Activated CD4-positive, alpha-beta T cell treated with anti-CD3 and anti-CD28 coated beads for 36 hours (primary cell): ENCODE measurements at places on chromosomes 5 and 9. TPM values are rescaled to one million over a fixed set of nuclear protein-coding genes. Genes with fewer than 3 reads are reported as not detected.

- no peak for DNase-seq
These were observed 395.1 kb downstream of the ARHGEF28 start for GRCh38 chr5:74021126-74021525.

- DNase-seq = no peak
These were observed 26.4 kb downstream of the DAPK1 start for GRCh38 chr9:87524061-87524460.

DNA sequence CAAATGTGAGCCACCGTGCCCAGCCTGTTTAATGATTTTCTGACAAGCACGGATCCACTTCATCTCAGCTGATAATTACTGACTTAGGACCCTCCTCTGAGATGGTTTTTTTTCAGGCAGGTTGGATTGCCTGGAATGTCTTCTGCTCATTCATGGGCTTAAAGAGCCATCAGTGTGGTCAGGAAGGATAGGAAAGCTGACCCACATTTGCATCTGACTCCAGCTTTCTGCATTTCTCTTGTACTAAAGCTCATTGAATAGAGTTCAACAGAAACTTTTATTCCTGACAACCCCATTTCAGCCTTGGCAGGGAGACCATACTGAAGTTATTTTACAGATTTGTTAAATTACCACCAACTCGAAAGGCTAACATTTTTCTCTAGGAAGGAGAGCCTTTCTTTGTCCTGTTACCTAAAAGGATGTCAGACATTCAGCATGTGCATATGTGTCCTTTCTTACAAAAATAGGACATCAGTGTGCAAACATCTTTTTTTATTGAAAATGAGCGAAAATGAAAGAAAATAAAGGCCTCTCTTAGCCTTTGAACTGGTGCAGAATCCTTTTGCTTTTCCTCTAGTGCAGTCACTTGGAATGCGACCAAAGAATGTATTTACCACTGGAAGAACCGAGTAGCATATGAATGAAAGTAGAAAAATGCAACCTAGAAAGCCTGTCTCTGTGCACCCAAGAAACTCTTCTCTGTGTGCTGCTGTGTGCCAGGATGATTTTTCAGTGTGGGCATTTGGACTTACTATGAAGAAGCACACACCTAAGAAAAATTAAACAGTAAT lies 26.6 kb downstream of the ADCY2 start:
- no peak for DNase-seq

- no peak for DNase-seq
These were observed 1296.8 kb upstream of the CDH6 start for GRCh38 chr5:29896646-29897045.

GRCh38 chr5:103505581-103506305 lies 56.8 kb downstream of the NUDT12 start:
- no peak for DNase-seq

DNA sequence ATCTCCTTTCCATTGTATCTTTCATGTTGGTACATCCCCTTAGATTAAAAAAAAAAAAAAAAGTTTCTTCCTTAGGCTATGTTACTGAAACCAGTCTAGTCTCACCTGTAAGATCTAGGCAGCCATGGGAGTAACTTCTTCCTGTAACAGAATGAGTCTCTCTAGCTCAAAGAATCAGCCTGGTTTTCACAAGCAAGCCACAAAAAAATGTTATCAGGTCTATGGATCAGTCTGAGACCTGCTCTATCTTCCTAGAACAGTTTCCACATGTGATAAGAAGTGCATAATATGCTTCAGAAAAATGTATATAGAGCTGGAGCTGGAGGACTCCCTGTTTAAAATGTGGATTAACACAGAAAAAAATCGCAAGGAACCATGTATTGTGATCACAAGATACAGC lies 53.8 kb downstream of the ARRDC3 start:
- DNase-seq = no peak

DNA sequence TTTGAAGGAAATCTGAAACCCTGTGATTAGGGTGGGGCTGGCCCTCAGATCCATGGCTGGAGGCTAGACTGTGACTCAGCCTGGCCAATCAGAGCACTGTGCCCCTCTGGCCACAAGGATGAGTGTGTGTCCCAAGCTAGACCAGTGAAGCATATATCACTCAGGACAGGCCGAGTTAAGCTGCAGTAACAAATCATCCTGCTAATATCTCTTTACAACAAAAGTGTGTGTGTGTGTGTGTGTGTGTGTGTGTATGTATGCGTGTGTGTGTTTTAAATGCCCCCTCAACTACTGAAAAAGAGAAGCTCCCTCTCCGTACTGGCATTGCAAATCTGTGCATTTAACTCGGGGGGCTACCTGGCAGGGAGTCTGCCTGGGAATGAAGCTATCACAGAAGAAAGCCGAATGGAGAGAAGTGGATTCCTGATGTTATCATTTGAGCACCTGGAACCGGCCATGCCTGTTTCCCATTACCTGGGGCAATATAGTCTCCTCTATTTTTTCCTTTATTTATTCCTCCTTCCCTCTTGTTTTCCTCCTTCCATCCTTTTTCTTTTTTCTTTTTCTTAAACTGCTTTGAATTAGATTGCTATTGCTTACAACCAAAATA lies 25.6 kb downstream of the STC2 start:
- DNase-seq = no peak

DNA sequence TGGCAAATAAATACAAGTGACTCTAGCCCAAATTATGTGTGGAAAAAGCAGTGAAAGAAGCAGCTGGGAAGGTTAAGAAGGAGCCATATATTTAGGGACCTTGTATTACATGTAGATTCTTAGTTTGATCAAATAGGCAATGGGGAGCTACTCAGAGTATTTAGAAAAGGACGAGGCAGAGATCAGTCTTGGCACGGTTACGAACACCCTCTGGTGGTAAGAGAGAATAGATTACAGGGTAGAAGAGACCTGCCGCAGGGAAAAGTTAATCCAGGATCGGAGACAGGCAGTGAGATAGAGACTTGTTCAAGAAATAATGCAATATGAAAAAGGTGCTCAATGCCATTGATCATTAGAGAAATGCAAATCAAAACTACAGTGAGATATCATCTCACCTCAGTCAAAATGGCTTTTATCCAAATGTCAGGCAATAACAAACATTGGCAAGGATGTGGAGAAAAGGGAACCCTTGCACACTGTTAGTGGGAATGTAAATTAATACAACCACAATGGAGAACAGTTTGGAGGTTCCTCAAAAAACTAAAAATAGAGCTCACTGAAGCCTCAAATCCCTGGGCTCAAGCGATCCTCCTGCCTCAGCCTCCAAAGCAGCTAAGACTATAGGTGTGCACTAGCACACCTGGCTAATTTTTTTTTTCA lies 12.0 kb downstream of the INIP start:
- no peak for DNase-seq

DNA sequence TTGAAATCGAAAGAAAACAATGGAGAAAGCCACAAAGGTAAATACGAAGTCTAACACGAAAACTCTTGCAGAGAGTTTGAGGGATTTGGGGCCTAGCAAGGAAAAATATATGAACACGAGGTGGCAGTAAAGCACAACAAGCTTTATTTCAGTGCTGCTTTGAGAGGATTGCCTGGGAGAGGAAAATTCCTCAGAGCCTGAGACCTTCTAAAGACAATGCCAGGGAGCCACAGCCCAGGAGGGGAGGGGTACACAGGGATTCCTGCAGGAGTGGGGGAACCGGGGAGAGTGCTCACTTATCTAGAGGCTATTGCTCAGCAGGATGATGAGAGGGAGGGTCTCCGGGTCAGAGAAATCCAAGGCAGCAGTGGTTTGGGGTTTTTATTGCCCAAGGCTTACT lies 134.9 kb upstream of the ADCY2 start:
- no peak for DNase-seq

- no peak for DNase-seq
These were observed 541.7 kb downstream of the EFNA5 start for GRCh38 chr5:107129051-107129450.

- DNase-seq = no peak
These were observed 51.7 kb upstream of the SEMA6A start for GRCh38 chr5:116626272-116626723.

DNA sequence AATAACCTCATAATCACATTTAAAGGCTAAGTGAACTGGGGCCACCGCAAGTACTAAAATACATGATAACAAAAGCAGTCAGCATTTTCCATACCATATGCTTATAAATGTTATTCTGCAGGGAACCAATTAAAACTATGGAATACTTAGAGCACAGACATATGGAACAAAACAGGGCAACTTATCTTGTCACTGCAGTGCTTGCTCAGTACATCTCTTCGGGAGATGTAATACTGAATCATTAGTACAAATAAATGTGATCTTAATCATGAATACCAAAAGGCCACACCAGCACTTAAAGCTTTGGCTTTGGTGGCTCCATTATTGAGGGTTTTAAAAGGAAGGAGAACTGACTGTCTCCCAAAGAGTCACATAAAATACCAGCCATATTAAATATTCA lies 32.1 kb downstream of the PRUNE2 start:
- no peak for DNase-seq

- DNase-seq = no peak
These were observed 139.3 kb downstream of the FBXL7 start for GRCh38 chr5:15639288-15639687.

- no peak for DNase-seq
These were observed 6.2 kb upstream of the TNFSF8 start for GRCh38 chr9:114936581-114936980.

- DNase-seq = no peak
These were observed 284.8 kb upstream of the GRAMD2B start for GRCh38 chr5:126138281-126138931.

- no peak for DNase-seq
These were observed 192.5 kb upstream of the DAPK1 start for GRCh38 chr9:87305151-87305550.

- DNase-seq = peak; percentile 72
These were observed 11.3 kb upstream of the GRHPR start for GRCh38 chr9:37410969-37411785.

GRCh38 chr5:74948031-74948546 lies 81.9 kb upstream of the FAM169A start:
- DNase-seq = no peak

- no peak for DNase-seq
These were observed 15.3 kb downstream of the GPR21 start for GRCh38 chr9:123048748-123049147.

DNA sequence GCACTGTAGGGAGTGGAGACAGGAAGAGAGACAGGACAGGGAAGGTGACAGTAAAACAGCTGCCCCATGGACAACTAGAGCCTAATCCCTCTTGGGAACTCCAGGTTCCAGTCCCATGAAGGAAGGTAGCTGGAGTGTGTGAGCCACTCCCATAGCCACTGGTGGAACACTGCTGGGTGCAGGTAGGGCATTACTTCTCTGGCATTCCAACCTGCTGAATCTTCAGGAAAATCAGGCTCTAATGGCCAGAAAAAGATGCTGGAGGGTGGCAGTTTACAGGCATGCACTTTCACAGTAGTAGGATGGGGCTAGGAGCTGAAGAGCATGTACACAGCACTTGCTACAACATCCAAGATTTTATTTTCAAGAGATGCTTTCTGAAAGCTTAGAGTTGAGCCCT lies 259.4 kb downstream of the AUH start:
- DNase-seq = no peak

- peak; percentile 82 for DNase-seq
These were observed 586 bp downstream of the TXN start for GRCh38 chr9:110255463-110256379.

DNA sequence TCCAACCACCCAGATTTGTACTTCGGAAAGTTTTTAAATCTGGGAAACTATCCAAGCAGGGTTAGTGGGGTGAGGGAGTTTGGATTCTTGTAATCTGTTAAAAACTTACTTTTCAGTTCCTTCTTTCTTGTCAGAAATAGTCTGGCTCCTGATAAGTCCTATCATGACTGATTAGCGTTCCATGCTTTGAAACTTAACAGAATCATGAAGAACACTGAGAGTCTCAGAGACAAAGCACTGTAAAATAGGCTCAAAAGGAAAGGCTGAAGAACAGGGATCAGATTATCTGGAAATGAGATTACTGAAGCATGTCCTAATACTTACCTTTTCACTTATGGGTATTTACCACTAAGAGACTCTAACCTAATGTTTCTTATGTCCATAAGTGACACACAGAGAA lies 242.5 kb downstream of the ARRDC3 start:
- no peak for DNase-seq

DNA sequence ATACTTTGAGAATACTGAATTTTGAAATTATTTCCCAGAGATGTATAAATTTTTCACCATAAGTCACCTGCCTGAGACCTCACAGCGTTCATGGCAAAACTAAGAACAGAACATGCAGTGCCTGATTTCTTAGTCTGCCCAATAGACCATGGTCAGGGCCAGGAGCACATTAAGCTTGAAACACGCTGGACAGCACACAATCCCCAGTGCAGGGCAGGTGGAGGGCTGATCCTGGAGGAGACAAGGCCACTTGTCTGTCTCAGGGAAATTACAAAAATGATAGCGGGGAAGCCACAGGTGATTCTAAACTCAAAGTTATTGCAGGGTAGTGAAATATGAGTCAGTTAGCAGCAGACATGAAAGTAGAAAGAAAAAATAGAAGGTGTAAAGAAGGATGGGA lies 18.6 kb upstream of the ENC1 start:
- DNase-seq = no peak

DNA sequence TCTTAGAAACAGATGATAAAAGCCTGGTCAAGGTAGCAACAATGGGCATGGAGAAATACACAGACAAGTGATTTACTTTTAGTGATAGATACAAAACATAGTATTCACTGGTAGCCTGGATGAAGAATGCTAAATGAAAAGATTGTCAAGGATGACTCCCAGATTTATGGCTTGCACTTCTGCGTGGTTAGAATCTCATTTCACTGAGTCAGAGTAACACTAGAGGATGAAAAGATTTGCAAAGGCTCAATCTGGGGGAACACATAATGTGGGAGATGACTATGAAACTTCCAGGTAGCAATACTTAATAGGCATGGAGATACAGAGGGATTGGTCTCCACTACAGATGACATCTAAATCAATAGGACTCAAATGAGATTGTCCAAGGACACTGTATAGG lies 38.4 kb downstream of the AGTPBP1 start:
- no peak for DNase-seq

- DNase-seq = no peak
These were observed 273.4 kb downstream of the KCNN2 start for GRCh38 chr5:114634967-114635901.

DNA sequence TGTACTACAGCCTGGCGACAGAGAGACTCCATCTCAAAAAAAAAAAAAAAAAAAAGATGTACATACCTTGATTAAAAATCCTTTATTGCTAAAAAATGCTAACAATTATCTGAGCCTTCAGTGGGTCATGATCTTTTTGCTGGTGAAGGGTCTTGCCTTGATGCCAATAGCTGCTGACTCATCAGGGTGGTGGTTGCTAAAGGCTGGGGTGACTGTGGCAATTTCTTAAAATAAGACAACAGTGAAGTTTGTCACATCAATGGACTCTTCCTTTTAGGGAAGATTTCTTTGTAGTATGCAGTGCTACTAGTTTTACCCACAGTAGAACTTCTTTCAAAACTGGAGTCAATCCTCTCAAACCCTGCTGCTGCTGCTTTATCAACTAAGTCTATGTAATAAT lies 33.9 kb upstream of the OTULINL start:
- no peak for DNase-seq

GRCh38 chr5:96220610-96221390 lies 212.2 kb downstream of the PCSK1 start:
- DNase-seq = peak; percentile 43

The MYMK gene
- total RNA-seq = not detected

The PDE8B gene
- not detected for total RNA-seq

The WDR38 gene
- not detected for total RNA-seq

The IL4 gene
- total RNA-seq = 0.77 TPM

The TMOD1 gene
- 1.3 TPM for total RNA-seq

The SLC36A2 gene
- not detected for total RNA-seq

The ANKRA2 gene
- 16.3 TPM for total RNA-seq

The SLC25A2 gene
- total RNA-seq = 0.30 TPM

The AGXT2 gene
- not detected for total RNA-seq

The SH3GL2 gene
- total RNA-seq = not detected

The TAS2R1 gene
- total RNA-seq = not detected

The GABRA6 gene
- total RNA-seq = not detected

The MLLT3 gene
- 49.2 TPM for total RNA-seq

The CDH9 gene
- not detected for total RNA-seq

The WDR36 gene
- total RNA-seq = 61.7 TPM
